Left ventricle myocardium superior (tissue), 1 donor: ENCODE measurements at places on chromosomes 5 and 9. TPM values are rescaled to one million over a fixed set of nuclear protein-coding genes. Genes with fewer than 3 reads are reported as not detected.
A peak's percentile ranks its signal among the peaks of the same experiment; 100 is the strongest.

- no peak for DNase-seq
Measured at GRCh38 chr9:28926306-28926705, 1353.0 kb upstream of the C9orf72 start.

DNA sequence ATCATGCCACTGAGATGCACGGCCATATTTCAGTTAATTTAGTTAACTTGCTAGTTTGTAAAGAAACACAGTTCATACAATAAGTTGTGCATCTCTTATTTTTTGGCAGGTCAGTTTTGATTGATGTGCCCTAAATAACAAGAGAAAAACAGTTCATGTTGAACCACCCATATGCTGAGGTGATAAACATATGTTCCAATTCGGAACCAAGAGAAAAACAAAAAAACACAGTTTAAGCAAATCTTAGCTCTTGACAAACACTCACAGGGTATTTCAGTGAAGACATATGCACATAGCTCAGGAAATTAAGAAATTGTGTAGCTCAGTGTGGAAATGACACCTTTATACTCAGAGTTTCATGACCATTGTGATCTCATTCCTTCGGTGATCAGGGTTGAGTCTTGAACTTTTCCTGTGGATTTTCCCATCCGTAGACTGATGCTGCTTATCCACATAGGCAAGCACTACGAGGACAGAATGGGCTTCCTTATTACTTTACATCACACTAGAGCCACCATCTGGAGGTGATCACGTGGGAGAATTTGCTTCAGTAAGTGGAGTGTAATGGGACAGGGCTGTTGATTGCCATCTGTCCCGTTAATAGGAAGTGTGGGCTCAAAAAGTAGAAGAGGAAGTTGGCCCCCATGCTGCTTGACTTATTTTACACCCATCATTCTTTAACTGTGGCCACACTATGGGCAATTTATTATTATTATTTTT, 773.0 kb downstream of the MTRR start:
- DNase-seq: no peak

GRCh38 chr9:26310294-26310693, 582.3 kb downstream of the CAAP1 start:
- no peak for DNase-seq

GRCh38 chr5:34915856-34916192, 313 bp downstream of the BRIX1 start:
- DNase-seq: no peak

- no peak for DNase-seq
Measured at GRCh38 chr5:143431789-143432188, 28.3 kb upstream of the NR3C1 start.

GRCh38 chr9:14302405-14302804, 11.5 kb downstream of the NFIB start:
- no peak for DNase-seq

GRCh38 chr9:107213561-107214028, 69.5 kb upstream of the RAD23B start:
- DNase-seq: no peak

DNA sequence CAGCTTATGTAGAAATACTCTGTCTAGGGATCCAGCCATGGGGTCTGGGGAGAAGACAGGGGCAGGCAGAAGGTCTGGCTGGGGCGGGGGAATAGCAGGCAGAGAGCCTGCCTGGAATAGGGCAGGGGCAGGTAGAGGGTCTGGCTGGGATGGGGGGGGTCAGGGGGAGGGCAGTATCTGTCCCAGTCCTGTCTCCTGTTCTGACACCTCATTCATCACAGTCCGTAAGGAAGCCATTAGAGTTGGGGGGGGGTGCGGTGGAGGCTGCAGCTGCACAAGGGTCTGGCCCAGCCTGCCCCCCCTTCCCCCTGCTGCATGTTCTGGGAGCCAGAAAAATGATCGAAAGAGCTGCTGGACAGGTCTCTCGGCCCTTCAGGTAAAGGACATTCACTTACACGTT, 32.6 kb downstream of the CNTFR start:
- DNase-seq: no peak

DNA sequence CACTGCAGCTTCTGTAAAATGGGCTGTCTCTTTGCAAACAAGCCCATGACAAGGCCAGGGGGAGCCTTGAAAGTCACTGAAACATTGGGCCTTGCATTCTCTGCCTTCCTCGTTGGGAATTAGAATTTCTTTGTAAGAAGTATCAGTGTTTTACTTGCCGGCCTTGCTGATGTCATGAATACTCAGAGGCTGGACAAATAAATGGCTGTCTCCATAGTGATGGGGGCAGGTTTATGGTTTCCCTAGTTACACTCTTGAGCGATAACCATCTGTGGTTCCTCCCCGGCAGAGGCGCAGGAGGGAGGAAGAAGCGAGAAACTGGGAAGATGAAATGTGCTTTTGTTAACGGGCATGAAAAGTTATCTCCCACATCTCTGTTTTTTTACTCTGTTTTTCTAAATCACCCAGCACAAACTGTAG, 272.7 kb upstream of the PANK3 start:
- DNase-seq: no peak

GRCh38 chr9:114112778-114113584, 13.9 kb upstream of the KIF12 start:
- DNase-seq: peak; percentile 93

The CYSTM1 gene
- total RNA-seq: 58.2 TPM
